ENCODE measurements at places on chromosomes 3 and 15.

- no peak for DNase-seq
Observed at GRCh38 chr3:72728329-72728889, 119.8 kb downstream of the SHQ1 start.

DNA sequence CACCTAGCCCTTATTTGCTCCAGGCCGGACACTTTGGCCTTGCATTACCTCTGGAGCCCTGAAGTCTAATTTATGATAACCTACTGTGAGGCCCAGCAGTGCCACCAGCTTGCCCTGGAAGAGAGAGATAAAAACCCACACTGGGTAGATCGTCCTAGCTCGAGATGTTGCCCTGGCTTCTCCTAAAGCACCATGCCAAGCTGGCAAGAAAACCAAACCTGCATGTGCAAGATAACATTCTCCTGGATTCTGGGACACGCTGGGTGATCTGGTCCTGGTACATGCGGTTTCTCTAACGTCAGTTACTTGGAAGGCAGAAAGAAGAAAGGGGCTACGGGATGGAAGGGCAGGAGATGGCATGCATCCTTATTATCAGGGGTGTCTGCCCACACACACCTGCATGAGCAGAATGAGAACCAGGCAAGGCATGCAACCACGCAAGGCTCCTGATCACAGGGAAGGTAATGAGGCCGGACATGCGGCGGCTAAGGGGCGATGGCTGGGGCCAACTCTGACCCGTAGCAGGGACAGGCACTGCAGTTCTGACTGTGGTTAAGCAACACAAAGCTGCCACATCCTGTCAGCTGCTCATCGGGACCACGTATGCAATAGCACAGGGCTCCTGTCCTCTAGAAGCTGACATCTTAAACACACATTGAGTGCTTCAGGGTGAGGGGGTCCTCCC is 73.0 kb downstream of the OXNAD1 start:
- no peak for DNase-seq

DNA sequence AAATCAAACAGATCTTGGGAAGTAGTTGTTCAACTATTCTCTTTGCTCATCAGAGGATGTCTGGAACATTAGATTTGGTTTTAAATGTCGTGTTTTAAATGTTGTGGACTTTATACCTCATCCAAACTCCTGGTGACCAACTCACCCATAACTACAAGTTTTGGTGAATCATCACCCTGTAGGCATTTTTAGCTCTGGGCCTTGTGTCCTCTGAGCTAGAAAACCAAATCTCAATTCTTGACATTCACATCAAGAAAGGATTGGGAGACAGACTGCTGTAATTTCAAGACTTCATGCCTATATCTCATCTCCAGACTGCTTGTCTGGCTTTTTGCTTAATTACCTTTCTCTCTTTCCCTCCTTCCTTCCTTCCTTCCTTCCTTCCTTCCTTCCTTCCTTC is 228.5 kb upstream of the ROBO2 start:
- no peak for DNase-seq

DNA sequence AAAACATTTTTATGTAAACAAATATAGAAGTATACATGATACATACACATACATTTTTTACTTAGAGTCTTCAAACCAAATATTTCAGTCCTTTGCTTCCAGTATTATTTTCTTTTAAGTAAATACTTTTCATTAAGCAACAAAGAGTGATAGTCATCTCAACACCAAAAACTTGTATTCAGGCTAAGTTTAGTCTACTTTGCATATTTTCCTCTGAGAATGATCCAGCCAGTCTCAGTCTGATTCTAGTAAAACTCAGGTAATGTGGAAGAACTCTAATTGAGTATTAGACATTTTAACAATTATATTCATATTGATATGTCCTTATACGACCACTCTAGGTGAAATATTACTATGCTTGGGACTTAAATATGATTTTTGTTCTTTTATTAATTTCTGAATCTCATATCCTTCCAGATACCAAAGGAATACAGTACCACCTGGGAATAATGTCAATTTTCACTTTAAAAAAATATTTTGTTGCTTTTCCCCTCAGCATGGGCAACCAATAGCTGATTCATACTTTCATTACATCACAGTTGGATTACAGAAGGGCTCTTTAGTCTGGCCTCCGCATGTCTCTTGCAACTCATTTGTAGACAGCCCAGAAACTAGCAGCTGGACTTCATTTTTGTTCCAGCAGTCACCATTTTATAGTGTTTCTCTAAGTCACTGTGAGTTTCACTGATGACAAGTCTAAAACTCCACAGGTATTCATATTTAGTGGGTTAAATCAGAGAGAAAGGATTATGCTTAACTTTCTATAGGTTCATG is 390.4 kb downstream of the ZBTB20 start:
- no peak for DNase-seq

GRCh38 chr15:89680282-89680873 is 1.2 kb upstream of the PLIN1 start:
- no peak for DNase-seq

GRCh38 chr3:171948674-171949073 is 90.7 kb upstream of the FNDC3B start:
- no peak for DNase-seq

- no peak for DNase-seq
Observed at GRCh38 chr3:170493712-170494182, 75.1 kb downstream of the CLDN11 start.

DNA sequence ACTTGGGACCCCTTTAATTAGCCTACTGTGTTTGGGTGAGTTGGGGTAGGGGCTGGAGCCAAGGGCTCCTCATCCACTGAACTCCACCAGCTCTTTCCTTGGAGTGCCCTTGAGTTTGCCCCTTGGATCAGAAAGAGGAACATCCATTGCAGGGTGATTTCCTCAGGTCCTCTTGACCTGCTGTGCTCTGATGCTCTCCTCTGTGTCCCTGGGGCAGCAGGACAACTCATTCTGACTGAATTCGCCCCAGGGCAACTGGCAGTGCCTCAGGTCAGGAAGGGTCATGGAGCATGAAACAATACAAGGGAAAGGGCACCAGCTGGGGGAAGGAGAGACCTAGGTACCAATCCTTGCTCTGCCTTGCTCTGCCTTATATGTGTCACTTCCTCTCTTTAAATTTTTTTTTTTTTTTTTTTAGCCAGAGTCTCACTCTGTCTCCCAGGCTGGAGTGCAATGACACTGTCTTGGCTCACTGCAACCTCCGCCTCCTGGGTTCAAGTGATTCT is 47.8 kb downstream of the BSN start:
- no peak for DNase-seq

DNA sequence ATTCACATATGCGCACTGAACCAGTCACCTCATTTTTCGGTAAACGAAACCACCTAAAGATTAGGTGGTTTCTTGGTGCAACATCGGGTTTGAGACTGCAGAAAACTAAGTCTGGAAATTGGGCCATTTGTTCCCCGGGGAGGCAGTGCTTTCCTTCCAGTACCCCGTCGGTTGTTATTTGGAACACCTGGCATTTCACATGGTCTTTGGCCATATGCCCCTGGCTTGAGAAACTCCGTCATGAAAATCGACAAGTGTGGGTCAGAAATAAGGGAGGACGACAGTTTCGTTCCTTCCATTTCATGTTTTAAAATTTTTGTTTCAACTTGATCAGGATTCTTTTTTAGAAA is 544 bp upstream of the GATM start:
- DNase-seq, result no peak

GRCh38 chr3:141306276-141306675 is 62.0 kb upstream of the ZBTB38 start:
- no peak for DNase-seq

GRCh38 chr3:136249091-136249490 is 1.0 kb upstream of the PCCB start:
- no peak for DNase-seq

- no peak for DNase-seq
Observed at GRCh38 chr3:105345156-105345555, 21.6 kb upstream of the ALCAM start.

DNA sequence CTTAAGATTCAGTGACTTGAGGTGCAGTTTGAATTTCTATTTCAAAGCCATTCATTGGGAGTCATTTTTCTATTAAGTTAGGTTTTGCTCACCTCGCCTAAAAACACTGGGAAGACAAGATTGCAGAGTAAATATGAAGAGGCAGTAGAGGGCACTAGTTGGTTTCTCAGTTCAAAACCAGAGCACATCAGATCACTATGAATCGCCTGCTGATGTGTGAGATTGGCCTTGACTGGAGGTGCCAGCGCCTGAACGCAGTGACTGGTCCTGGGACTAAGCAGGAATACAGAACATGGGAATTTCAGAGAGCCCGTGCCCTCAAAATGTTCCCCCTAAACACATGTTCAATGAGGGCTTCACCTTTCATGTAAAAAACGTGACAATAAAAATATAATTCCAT is 229.0 kb downstream of the ITPR1 start:
- DNase-seq, result no peak

DNA sequence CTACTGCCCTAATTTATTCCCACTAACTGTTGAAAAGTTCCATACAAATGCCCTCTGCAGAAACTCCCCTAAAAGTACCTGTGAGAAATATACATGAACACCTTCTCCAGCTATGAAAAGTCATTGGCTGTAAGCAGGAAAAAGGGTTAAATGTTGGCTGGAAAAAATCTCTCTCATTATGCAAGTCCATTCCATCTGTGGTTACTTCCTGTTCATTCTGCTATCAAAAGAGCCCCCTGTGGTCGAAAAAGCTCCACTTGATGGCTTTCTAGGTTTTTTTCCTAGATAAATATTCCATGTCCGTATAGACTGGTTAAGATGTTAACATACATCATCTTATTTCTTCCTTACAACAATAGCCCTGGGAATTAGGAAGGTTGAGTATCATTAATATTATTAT is 56.2 kb upstream of the AKAP13 start:
- no peak for DNase-seq

- DNase-seq, result no peak
Observed at GRCh38 chr3:46325645-46326300, 28.1 kb upstream of the CCR2 start.

DNA sequence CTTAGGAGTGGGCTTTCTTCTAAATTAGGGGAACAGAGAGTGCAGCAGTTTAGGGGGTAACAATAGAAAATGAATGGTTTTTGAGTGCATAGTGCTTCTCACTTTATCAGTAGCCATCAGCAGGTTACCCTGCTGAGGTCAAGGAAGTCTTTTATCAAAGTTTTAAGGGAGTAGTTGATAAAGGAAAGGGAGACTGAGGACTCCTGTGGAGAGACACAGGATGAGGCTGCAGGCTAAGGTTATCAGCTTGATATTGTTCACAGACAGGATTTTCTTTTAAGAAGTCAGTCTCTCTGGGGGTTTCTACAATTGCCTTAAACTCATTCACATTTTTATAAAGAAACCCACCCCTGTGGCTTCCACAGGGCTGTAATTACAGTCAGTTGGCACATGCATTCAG is 205.0 kb downstream of the AGBL1 start:
- DNase-seq, result no peak

- DNase-seq, result no peak
Observed at GRCh38 chr3:167732313-167733065, 2.2 kb downstream of the PDCD10 start.

GRCh38 chr15:77676569-77677375 is 44.1 kb upstream of the LINGO1 start:
- DNase-seq, result no peak

GRCh38 chr3:53694666-53695323 is 151.4 kb downstream of the CHDH start:
- DNase-seq, result no peak

DNA sequence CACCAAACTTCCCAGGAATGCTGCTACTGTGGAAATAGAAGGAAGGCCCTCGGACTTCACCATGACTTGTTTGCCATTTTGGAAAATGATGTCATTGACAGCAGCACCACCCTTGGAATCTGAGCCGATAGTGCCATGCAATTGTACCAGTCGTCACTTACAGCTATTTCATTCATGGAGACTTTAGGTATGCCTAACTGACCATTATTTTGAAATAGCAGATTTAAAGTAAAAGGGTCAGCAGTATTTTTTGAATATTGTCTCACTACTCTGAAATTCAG is 66.0 kb upstream of the ARL8B start:
- no peak for DNase-seq

DNA sequence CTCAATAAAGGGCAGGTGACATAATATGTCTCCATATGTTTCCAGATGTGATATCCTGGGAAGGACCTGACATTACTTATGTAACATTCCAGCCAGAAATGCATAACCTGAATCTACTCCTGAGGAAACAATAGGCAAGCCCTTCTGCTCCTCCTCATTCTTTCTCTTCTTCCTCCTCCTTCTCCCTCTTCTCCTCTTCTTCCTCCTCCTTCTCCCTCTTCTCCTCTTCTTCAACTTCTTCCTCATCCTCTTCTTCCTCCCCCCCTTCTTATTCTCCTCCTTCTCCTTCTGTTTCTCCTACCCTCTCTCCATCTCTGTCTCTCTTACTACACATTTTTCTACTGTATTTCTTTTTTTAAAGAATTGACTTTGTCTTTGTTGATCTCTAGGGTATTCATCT is 43.5 kb upstream of the ITGA11 start:
- no peak for DNase-seq

- no peak for DNase-seq
Observed at GRCh38 chr3:70737666-70738290, 425.3 kb upstream of the MDFIC2 start.

DNA sequence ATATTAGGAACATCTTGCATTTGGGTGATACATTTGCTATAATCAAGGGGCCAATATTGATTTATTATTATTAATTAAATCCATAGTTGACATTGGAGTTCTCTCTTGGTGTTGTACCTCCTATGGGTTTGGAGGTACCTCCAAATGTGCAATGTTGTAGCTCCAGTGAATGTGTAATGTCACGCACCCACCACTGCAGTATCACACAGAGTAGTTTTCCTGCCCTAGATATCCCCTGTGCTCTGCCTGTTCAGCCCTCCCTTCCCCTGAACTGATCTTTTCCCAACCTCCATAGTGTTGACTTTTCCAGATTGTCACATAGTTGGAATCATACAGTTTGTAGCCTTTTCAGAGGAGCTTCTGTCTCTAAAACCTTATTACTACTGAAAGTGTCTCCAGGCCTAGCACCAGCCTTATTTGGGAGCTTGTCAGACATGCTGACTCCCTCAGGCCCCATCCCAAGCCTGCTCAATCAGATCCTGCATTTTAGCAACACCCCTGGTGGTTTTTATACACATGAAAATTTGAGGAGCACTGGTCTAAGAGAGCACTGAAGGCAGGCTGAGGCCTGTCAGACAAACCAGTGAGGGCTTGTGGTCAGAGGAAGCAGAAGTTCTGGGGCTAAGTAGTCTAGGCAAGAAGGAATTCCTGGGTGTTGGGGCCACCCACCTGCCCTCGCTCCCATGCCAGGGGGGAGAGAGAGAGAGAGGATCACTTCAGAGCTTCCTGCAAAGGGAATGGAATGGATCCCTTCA is 73.4 kb downstream of the SLC6A11 start:
- no peak for DNase-seq
